ENCODE measurements at places on chromosomes 1 and 21.

- no peak for DNase-seq
These were observed 5.8 kb downstream of the ECE1 start for GRCh38 chr1:21284206-21285054.

DNA sequence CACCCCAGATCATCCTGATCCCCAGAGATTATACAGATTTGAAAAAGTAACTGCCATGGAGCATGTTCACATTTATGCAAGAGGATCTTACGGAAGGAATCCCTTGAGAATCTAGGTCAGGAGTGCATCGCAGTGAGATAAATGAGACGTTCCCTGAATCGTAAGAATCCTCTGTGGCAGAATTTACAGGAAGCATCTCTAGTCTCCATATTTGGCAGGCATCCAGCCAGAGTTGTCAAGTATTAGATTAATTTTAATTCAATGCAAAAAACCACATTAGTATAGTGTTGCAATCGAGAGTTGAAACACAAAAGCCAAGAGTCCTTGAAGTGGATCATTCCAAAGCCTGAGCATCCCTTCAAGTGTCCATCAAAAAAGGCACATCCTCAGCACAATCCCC lies 100.8 kb downstream of the RRAGC start:
- DNase-seq = no peak

GRCh38 chr1:65209005-65209885 lies 61.2 kb downstream of the AK4 start:
- DNase-seq = no peak

DNA sequence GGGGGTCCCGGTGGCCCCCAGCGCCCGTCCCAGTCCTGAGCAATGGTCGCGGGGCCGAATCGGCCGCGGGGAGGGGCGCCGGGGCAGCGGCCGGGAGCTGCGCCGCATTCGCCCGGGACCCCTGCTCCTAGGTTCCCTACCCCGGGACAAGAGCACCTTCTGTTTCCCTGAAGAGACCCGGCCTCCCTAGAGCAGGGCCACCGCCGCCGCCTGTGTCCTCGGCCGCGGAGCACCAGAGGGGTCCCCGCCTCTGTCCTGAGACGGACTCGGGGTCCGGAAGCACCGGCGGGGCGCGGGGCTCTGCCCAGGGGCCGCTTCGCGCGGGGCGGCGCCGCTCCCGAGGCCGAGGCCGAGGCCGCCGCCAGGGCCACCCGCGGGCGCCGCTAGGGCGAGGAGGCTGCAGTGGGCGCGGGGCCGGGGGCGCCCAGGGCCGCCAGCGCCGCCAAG lies 157.9 kb downstream of the CASZ1 start:
- no peak for DNase-seq

GRCh38 chr1:171083222-171083621 lies 7.5 kb upstream of the FMO3 start:
- no peak for DNase-seq

DNA sequence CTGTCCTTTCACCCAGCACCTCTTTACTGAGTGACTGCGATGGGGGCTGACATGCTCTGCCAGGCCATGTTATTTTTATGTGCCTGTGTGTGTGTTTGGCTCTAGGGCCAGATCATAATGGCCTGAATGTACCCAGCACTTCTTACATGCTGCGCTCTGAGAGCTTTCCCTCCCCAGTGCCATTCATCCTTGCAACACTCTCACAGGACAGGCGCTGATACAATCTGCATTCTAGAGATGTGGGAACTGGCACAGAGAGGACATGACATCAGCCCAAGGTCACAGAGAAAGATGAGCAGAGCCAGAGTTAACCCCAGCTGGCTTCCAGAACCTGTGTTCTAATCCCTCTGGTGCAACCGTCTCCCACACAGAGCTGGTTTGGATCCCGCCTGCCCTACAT lies 54.5 kb downstream of the ARHGEF10L start:
- no peak for DNase-seq

GRCh38 chr1:147652306-147652705 lies 18.0 kb downstream of the ACP6 start:
- DNase-seq = no peak

- DNase-seq = no peak
These were observed 31.7 kb downstream of the GPATCH2 start for GRCh38 chr1:217599154-217599553.

DNA sequence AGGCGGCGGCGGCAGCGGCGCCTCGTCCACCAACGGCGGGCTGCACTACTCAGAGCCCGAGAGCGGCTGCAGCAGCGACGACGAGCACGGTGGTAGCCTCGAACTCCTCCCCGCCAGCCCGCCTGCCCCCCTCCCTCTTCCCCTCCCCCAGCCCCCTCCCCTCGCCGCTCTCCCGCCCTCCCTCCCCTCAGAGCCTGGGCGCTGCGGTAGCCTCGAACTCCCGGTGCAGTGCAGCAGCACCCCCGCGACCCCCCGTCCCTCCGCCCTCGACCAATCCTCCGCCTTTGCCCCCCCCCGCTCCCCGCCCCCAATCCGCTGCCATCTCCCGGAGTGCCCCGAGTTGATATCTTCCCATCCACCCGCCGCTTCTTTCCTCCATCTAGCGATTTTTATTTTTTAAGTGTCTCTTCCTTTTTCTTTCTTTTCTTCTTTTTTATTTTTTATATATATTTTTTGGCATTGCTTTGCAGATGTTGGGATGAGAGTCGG lies 516 bp downstream of the RCOR3 start:
- DNase-seq = no peak

DNA sequence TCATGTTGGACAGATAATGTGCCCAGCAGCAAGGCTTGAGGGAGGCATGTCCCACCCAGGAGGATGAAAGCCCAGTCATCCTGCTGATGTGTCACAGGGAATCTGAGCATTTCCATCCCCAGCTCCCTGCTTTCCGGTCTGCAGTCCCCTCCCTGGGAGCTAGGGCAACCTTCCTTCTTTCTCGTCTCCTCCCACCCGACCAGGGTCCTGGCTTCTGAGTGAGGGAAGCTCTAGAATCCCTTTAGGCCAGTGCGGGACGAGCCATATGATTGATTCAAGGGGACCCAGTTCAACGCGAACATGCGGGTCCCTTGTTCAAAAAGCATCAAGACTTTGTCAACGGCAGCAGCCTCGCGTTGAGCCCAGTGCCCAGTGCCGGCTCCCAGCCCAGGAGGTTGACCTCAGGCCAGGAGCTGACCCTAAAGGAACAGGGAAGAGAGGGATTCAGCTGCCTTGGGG lies 96.7 kb upstream of the TMPRSS2 start:
- DNase-seq = no peak

- DNase-seq = peak; percentile 0
These were observed 101.8 kb downstream of the PBX1 start for GRCh38 chr1:164660775-164661174.

DNA sequence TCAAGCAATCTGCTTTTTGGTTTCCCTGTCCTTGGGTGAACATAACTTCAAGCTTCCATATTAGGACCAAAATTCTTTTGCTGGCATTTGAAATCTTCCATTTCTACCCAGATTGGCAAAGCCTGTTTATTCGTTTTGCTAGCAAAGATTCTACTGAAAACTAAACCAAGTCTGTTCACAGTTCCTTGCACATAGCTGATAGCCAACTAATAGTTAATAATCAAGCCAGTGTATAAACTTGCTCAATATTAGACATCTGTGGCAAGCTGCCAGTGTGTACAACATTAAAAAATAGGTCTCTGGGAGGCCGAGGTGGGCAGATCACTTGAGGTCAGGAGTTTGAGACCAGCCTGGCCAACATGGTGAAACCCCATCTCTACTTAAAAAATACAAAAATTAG lies 6.3 kb downstream of the APP start:
- no peak for DNase-seq

GRCh38 chr1:11502516-11502915 lies 23.6 kb downstream of the DISP3 start:
- DNase-seq = no peak

GRCh38 chr1:168637350-168637991 lies 61.1 kb downstream of the XCL1 start:
- DNase-seq = peak; percentile 60

GRCh38 chr1:2125350-2126211 lies 69.0 kb downstream of the FAAP20 start:
- DNase-seq = no peak

DNA sequence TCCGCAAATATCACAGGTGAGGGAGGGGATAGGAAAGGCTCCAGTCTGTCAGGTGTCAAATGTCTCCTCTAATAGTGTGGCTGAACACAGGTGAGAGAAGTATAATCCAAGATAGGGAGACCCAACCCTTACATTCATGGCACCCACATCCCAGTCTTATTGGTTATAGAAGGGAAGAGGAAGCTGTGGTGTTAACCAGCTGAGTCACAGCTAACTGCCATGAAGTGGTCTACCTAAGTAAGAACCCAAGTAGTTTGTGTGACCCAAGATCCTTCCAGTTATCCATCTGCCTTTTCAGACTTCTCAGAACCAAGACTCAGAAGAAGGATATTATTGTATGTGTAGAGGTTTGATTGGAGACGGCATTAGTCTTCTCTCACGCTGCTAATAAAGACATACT lies 37.1 kb downstream of the DDAH1 start:
- DNase-seq = no peak

- no peak for DNase-seq
These were observed 45.1 kb downstream of the GRIK3 start for GRCh38 chr1:36989241-36989640.

DNA sequence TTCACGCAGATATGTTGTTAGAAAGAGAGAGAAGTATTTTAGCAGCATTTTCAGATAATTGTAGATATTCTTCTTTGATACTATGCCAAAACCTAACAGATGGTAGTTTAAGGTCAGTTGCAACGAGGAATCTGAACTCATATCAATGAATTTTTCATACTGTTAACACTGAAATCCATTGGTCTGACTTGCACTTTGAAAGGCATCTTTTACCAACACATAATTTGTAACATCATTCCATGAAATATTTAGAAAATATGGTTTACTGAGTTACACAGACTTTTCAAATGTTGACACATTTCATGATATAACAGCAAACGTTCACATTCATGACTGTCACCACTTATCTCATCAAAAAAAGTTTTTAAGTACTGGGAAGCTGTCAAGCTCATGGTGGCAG lies 4.6 kb downstream of the ACBD6 start:
- DNase-seq = no peak

Measured in CD4-positive, CD25-positive, alpha-beta regulatory T cell (primary cell).